ENCODE measurements at places on chromosomes 5 and 9. TPM values are rescaled to one million over a fixed set of nuclear protein-coding genes. Genes with fewer than 3 reads are reported as not detected.
A peak's percentile ranks its signal among the peaks of the same experiment; 100 is the strongest.

GRCh38 chr9:5791870-5792269 lies 41.0 kb downstream of the ERMP1 start:
- DNase-seq, result no peak
- peak overlapping the region; percentile 11 for H3K27ac ChIP-seq
- H3K4me1 ChIP-seq, result peaks cover 61% of the 10 kb centered on the region
- H3K27me3 ChIP-seq, result no peaks in the 10 kb centered on the region
- H3K4me3 ChIP-seq, result no peak overlapping the region

GRCh38 chr5:143066556-143067281 lies 296.5 kb downstream of the ARHGAP26 start:
- DNase-seq, result peak; percentile 58
- H3K27ac ChIP-seq, result peak overlapping the region; percentile 87
- no peak overlapping the region for H3K4me3 ChIP-seq
- H3K27me3 ChIP-seq, result no peaks in the 10 kb centered on the region
- H3K4me1 ChIP-seq, result peaks cover 40% of the 10 kb centered on the region

- H3K36me3 ChIP-seq, result peaks cover 87% of the 10 kb centered on the region
- H3K4me1 ChIP-seq, result peaks cover 38% of the 10 kb centered on the region
- peak within 1 kb of the TSS; percentile 84 for H3K4me3 ChIP-seq
- no peaks in the 10 kb centered on the region for H3K27me3 ChIP-seq
- DNase-seq, result peak; percentile 88
- H3K27ac ChIP-seq, result peak within 1 kb of the TSS; percentile 94
These were observed at the start of gene AKNA for GRCh38 chr9:114387680-114388356. AKNA (minus strand) TSS chr9:114387982; CDS start chr9:114381333, 6,649 bp downstream.

Gene SWI5
- total RNA-seq, result 12.4 TPM

GRCh38 chr5:88390096-88390441 lies 121.4 kb upstream of the TMEM161B start:
- peaks cover 21% of the 10 kb centered on the region for H3K27me3 ChIP-seq
- no peak overlapping the region for H3K27ac ChIP-seq
- no peak overlapping the region for H3K4me3 ChIP-seq
- no peak for DNase-seq

Gene PCDHB3
- total RNA-seq, result not detected

- no peaks in the 10 kb centered on the region for H3K36me3 ChIP-seq
- H3K4me1 ChIP-seq, result no peaks in the 10 kb centered on the region
- no peaks in the 10 kb centered on the region for H3K27me3 ChIP-seq
- no peak overlapping the region for H3K4me3 ChIP-seq
- H3K27ac ChIP-seq, result no peak overlapping the region
These were observed 355.3 kb downstream of the KIAA0825 start for GRCh38 chr5:94263068-94263467.

DNA sequence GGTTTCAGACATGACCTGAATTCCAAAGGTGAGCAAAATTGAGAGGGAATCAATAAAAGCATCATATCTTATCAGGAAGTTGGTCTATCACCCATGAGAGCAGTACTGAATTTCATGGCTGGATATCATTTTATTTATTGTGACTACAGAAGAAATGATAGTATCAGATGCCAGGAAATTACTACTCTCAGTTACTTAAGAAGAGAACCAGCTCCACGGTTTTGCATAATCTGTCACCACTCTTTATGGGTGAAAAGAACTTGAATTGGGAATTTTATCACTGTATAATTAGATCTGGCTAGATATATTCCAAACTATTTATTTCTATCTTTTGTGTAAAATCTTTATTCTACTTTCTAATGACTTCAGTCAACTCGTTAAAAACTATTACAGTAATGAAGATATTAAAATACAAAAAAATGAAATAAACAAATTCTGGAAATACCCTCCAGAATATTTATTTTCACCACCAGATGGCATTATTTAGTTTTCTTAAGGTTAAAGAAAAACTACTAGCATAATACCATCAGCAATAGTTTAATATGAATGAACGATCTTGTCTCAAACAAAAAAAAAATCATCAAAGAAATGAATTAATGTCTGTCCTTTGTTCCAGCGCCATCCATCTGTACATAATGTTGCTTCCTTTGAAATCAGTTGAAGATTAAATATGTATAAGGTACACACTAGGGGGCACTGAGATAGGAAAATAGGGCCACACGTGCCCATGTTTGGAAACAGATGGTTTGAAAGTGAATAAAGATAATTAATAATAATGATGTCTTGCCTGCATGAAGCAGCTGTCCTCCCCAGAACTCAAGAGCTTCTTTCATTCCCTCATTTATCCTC lies 84.7 kb upstream of the SLCO6A1 start:
- no peaks in the 10 kb centered on the region for H3K4me1 ChIP-seq
- no peaks in the 10 kb centered on the region for H3K36me3 ChIP-seq
- H3K27me3 ChIP-seq, result no peaks in the 10 kb centered on the region
- no peak overlapping the region for H3K4me3 ChIP-seq
- H3K27ac ChIP-seq, result no peak overlapping the region

Gene ENTREP1
- total RNA-seq, result not detected

- no peak overlapping the region for H3K4me3 ChIP-seq
- H3K27me3 ChIP-seq, result peaks cover 9% of the 10 kb centered on the region
- no peak for DNase-seq
These were observed 111.4 kb downstream of the PDE8B start for GRCh38 chr5:77321793-77322394.

DNA sequence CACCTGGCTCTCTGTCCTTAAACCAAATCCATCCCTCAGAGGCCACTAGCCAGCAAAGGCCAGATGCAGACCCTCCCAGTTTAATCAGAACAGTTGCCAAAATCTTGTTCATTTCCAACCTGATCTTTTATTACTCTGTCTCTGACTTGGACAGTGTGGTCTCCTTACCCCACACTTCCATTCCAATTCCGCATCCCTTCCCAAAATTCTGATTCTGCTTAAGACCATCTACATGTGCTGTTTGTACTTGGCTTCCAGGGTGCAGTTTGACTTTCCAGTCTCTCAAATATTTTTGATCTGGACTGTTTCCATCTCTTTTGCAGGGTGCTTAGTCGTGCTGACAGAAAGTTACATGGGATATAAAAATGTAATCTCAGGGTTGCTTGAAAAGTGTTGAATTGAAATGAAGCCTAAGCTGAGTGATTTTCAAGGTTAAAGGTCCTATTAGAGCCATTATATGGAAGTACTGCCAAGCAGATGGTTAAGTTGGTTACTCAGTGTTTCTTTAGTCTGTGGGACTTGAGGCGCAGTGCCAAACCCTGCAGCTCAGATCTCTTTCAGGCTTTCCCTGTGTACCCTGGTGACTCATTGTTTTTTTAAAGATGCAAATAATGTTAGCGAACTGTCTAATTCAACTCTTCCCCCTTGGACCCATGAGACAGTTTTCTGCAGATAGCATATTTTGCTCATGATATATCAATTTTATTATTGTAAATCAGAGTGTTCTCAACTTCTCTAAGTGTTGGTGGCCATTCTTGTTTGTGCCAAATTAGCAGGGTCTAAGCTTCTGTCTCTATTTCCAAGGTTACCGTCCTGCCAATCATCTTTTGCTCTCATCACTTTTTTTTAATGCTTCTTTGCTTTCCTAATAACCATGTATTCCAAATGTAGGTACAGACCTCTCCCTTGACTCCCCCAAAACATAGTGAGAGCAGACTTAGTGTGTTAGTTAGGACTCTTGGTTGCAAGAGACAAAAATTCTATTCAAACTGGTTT lies 18.2 kb upstream of the DCP2 start:
- no peak overlapping the region for H3K4me3 ChIP-seq
- no peaks in the 10 kb centered on the region for H3K36me3 ChIP-seq
- H3K27ac ChIP-seq, result no peak overlapping the region
- peaks cover 22% of the 10 kb centered on the region for H3K4me1 ChIP-seq

- H3K27ac ChIP-seq, result peak overlapping the region; percentile 98
- H3K4me3 ChIP-seq, result peak overlapping the region; percentile 55
- peaks cover 39% of the 10 kb centered on the region for H3K36me3 ChIP-seq
These were observed 16.0 kb downstream of the TRMO start for GRCh38 chr9:97906236-97906831.

- peaks cover 57% of the 10 kb centered on the region for H3K4me1 ChIP-seq
- peaks cover 11% of the 10 kb centered on the region for H3K36me3 ChIP-seq
- H3K4me3 ChIP-seq, result no peak overlapping the region
- no peaks in the 10 kb centered on the region for H3K27me3 ChIP-seq
- H3K27ac ChIP-seq, result peak overlapping the region; percentile 81
These were observed 212.0 kb downstream of the ARHGAP26 start for GRCh38 chr5:142981886-142982820.

DNA sequence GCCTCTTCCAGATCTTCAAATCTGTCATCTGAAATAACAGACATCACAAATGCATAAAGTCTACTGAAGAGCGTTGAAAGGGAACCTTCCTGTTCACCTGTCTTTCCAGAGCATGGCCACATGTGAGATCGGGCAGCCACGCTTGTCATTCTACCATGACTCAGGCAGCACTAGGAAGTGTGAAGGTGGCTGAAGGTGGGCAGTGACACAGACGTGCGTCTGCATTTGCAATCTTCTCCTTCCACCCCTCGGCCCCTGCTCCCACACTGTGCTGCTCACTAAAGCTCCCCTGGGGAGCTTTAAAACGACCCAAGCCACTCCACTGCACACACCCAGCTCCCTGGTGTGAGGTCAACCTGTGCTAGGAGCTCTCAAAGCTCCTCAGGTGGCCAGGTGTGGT lies 2.5 kb downstream of the ENTR1 start:
- DNase-seq, result peak; percentile 23
- H3K4me1 ChIP-seq, result peaks cover 70% of the 10 kb centered on the region
- H3K4me3 ChIP-seq, result no peak overlapping the region
- peaks cover 66% of the 10 kb centered on the region for H3K36me3 ChIP-seq
- H3K27me3 ChIP-seq, result no peaks in the 10 kb centered on the region
- no peak overlapping the region for H3K27ac ChIP-seq

Gene ST8SIA4
- 34.1 TPM for total RNA-seq

Gene PCDHB11
- total RNA-seq, result not detected

DNA sequence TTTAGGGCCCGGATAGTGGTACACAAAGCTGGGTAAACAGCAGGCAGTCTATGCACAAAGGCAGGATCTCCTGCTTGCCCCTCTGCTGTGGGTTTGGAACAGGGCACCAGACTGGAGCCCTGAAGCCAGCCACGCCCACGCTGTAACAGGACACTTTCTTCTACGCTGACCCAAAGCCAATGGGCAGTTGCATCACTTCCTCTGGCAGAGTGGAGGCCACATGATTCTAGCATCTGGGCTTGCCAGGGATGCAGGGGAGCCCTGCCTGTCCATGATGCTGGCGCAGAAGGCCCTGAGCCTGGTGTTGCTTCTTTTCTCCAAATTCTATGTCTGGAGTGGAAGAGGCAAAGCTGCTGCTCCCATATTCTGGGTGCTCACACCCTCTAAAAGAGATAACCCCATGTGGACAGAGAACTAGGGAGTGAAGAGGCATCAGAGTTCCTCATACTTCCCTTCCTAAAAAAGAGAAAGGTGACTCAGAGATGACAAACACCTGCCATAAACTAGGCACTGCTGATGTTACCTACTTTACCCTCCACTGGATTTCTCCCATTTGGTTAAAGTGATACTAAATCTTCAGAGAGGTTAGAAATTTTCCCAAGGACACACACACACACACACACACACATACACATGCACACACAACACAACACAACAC lies 260.3 kb upstream of the KLF4 start:
- no peak overlapping the region for H3K4me3 ChIP-seq
- H3K4me1 ChIP-seq, result no peaks in the 10 kb centered on the region
- DNase-seq, result no peak
- no peaks in the 10 kb centered on the region for H3K36me3 ChIP-seq
- no peaks in the 10 kb centered on the region for H3K27me3 ChIP-seq
- no peak overlapping the region for H3K27ac ChIP-seq

- no peak overlapping the region for H3K4me3 ChIP-seq
- H3K4me1 ChIP-seq, result no peaks in the 10 kb centered on the region
- H3K27me3 ChIP-seq, result peaks cover 2% of the 10 kb centered on the region
- no peak for DNase-seq
- no peaks in the 10 kb centered on the region for H3K36me3 ChIP-seq
- no peak overlapping the region for H3K27ac ChIP-seq
These were observed 140.2 kb upstream of the SGCD start for GRCh38 chr5:156186760-156187159.

DNA sequence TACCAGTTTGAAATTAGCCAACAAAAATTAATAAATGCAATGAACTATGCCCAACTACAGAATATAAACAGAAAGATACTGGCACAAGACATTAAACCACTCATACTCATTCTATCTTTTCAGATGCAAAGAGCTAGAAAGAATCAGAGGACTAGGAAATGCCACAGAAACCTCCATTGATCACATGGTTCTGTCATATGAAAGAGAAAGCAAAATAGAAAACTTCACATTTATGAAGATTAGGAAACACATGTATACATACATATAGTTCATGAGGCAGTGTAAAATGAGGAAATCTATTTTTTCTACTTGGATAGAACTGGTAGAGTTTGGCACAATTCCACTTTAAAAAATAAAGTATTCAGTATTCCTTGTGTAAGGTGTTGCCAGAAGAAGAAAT lies 275.1 kb upstream of the PTGER4 start:
- DNase-seq, result no peak
- peaks cover 31% of the 10 kb centered on the region for H3K36me3 ChIP-seq
- peaks cover 86% of the 10 kb centered on the region for H3K4me1 ChIP-seq

Measured in activated CD8-positive, alpha-beta T cell treated with anti-CD3 and anti-CD28 coated beads for 36 hours (primary cell).